ENCODE measurements at places on chromosomes 7 and 10.

DNA sequence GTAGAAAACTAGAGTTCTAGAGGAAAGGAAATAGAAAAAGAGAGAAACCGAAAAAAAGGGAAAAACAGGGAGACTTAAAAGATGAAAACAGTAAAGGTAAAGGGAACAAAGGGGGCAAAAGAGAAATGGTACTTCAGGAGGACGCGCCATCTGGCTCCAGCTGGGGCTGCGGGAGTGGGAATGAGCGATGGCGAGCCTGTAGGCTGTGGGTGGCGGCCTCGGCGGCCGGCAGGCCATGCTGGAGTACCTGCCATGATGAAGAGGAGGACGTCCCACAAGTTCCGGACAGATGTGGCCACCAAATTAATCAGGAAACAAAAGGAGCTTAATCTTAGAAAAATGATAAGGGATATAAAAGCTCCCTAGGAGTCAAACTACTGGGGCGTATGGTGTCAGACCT lies 21.7 kb upstream of the PHYH start:
- no peak for DNase-seq

DNA sequence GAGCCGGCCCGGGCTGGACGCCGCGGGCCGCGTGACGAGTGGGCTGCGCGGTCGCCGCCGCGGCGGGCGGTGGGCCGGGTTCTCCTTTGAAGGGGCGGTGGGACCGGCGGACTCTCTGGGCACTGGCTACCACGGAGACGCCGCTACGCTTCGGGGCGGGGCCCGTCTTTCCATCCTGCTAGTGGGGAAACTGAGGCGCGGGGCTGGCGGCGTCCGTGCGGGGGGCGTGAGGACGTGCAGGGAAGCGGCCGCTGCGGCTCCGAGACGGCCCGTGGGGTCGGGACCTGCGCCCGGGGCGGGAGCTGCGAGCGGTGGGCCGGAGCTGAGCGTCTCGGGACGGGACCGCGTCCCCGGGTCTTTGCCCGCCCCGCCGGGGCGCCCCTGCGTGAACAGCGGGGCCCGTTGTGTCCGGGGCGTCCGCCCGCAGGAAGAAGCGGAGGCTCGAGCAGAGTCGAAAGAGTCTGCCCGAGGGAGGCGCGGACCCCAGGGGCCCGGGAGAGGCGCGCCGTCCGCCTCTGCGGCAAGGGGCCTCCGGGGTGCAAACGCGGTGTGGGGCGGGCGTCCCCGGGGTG lies 548 bp upstream of the BNIP3 start:
- DNase-seq, result no peak

DNA sequence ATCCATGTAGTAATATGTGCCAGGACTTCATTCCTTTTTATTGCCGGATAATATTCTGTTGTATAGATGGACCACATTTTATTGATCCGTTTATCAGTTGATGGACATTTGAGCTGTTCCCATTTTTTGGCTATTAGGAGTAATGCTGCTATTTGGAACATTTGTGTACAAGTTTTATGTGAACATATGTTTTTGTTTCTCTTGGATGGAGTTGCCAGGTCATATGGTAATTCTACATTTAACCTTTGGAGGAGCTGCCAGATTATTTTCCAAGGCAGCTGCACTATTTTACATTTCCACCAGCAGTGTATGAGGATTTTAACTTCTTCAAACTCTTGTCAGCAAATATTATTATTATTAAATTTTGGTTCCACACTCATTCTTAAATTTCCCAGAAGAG lies 59.2 kb downstream of the C10orf90 start:
- no peak for DNase-seq

DNA sequence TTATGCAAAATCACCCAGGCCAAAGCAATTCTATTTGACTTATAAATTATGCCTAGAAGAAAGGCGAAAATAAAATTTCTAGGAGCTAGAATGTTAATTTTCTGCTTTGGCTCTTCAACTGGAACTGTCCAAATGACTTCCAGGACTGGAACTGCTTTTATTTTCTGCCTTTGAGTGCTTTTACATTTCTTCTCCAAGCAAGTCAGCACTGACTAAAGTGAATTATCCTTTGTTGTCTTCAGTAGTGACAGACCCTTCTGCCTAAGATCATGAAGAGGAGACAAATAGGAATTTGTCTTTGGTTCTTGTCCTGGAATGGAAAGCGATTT lies 255.9 kb downstream of the DNAJB9 start:
- DNase-seq, result no peak

GRCh38 chr7:124056234-124056633 lies 23.4 kb upstream of the TMEM229A start:
- no peak for DNase-seq

DNA sequence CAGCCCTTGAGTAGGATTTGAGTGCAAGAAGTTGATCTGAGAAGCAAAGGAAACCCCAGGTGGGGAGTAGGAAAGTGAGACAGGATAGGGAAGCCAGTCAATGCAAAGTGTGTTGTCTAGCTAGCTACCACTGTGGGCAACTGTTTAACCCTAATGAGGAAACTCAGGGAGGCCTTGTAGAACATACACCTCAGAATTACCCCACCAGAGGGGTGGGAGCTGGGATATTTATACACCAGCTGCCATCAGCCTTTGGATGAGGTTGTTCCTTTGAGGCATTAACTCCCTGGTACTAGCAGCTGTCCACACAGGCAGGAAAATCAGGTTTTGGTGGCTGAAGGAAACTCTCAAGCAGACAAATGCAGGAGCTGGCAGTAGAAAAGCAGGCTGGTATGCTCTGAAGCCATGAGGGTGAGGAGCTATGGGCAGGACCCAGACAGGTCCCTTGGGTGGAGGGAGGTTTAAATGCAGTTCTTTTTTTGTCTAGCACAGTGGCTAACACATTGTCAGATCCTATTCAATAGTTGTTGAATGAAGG lies 60.1 kb upstream of the ARID5B start:
- DNase-seq, result no peak

DNA sequence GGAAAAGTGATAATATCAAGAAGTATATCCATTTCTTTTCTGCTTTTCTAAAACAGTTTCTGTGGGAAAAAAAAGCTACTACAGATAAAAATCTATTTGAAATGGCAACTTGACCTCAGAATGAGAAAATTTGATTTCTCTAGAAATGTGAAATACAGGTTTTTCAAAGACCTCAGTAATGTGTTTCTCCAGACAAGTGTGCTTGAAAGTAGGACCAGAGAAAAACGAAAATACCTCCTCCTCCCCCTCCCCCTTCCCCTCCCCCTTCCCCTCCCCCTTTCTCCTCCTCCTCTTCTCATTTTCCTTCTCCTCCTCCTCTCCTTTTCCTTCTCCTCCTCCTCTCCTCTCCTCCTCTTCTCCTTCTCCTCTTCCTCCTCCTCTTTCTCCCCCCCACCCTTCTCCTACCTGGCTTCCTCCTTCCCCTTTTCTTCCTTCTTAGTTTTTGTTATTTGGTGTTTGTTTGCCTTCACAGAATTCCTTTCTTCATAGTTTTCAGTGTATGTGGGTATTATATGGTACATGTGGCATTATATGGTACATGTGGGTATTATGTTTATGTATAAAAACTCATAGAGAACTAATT lies 179.4 kb downstream of the CDK14 start:
- DNase-seq, result no peak

DNA sequence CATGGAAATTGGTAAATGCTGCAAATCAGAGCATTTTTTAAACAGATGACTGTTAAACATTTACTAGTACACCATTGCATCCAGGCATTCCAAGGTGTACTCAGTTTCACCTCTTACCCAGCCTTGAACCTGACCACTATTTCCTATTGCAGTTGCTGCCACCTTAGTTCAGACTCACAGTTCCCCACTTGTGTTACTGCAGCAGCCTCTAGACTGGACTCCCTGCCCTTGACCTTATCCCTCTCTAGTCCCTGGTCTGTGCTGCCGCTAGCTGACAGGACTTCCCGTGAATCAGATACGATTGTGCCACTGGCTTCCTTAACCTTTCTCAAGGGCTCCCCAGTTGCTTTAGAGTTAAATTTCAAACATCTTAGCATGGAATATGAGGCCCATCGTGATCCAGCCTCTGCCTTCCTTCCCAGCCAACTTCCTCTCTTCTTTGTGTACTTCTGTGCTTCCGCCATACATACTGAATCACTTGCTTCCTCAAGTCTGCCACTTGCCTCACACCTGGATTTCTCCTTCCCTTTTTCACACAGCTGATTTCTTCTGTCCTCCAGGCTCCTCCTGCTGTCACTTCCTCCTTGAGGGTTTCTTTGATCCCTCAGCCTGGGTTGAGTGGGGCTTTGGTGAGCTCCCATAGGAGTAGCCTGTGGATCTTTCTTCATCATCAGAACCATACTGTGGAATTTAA lies 118.7 kb upstream of the GJD4 start:
- no peak for DNase-seq

GRCh38 chr7:54543051-54543488 lies 895 bp downstream of the VSTM2A start:
- DNase-seq, result no peak

DNA sequence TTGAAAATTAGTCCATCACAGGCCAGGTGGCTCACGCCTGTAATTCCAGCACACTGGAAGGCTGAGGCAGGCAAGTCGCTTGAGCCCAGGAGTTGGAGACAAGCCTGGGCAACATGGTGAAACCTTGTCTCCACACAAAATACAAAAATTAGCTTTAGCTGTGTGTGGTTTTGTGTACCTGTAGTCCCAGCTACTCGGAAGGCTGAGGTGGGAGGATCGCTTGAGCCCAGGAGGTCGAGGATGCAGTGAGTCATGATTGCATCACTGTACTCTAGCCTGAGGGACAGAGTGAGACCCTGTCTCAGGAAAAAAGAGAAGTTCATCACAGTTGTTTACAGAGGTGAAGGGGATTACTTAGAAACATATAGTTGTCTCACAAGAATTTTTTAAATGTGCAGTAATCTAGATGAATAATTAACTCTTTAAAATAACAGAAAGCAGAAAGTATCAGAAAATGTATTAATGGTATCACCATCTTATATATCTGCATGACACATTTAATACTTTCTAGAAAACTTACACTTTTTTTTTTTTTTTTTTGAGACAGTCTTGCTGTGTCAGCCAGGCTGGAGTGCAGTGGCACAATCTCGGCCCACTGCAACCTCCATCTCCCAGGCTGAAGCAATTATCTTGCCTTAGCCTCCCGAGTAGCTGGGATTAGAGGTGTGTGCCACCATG lies 8.9 kb downstream of the LCOR start:
- no peak for DNase-seq

DNA sequence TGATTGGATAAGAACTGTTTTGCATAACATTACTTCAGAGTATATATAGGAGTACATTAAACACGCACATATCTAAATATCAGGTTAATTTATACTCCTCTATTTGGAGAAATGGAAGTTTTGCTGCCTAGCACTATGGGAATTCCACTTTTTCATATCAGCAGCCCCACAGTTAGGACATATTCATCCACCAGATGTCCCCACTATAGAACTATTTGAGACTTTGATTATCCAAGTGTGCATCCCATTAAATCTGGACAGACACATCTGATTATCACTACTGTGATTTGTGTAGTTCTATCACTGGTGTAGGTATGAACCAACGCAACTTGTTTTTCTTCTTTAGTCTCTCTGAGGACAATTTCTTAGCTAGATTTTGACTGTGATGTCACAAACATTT lies 345.7 kb downstream of the THSD7A start:
- no peak for DNase-seq

DNA sequence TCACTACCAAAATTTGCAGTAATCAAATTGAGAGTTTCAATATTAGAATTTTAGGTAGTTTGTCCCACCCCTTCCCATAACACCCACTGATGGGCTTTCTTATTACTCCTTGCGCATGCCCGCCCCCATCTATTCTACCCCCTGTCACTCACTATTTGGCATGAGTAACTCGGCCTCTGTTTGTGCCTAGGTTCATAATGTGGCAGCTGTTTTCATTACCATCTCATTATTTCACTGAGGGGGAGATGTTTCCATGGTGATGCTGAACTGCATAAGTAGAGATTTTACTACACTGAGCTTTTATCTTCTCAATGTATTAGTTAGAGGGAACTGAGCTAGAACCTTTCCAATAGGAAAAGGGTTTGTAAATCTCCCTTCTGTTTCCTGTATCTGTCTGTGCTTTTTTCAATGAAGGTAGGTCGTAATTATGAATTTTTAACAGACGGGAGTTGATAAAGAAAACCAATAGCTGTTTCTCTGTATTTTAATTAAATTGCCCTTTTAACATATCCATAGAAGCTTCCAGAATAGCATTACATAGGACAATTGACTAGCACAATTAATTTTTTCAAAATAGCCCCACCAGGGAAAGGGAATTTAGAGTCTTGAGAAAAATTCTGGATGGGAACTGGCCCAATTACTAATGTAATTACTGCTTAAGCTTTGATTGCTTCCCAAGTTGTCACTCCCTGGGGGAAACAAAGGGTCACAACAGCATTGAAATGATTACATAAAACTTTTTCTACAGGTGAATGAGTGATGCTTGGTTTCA lies 33.4 kb downstream of the PRPS1L1 start:
- no peak for DNase-seq

GRCh38 chr7:82745117-82745516 lies 301.5 kb upstream of the CACNA2D1 start:
- DNase-seq, result no peak

GRCh38 chr10:75733135-75733890 lies 301.9 kb downstream of the LRMDA start:
- DNase-seq, result no peak

- no peak for DNase-seq
These were observed 3.9 kb upstream of the IQUB start for GRCh38 chr7:123538189-123538714.

All from left forelimb (tissue), 1 donor.